ENCODE measurements at places on chromosomes 3 and 15.
A peak's percentile ranks its signal among the peaks of the same experiment; 100 is the strongest.

DNA sequence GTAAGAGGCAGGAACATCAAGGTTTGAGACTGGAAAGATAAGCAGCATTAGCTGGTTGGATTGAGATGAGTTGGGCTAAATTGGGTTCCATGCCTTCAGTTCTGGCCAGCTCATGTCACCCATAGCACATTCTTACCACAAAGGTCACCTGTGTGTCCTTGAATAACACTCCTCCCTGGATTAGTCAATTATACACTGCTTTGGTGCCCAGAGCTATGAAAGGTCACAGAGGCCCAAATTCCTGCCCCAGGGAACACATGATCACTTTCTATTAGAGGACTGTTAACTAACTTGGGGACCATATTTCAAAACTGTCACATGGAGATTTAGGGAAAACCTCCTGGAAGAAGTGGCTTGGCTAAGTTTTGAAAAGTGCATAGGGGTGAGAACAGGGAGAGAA is 40.1 kb upstream of the XCR1 start:
- DNase-seq, result no peak

DNA sequence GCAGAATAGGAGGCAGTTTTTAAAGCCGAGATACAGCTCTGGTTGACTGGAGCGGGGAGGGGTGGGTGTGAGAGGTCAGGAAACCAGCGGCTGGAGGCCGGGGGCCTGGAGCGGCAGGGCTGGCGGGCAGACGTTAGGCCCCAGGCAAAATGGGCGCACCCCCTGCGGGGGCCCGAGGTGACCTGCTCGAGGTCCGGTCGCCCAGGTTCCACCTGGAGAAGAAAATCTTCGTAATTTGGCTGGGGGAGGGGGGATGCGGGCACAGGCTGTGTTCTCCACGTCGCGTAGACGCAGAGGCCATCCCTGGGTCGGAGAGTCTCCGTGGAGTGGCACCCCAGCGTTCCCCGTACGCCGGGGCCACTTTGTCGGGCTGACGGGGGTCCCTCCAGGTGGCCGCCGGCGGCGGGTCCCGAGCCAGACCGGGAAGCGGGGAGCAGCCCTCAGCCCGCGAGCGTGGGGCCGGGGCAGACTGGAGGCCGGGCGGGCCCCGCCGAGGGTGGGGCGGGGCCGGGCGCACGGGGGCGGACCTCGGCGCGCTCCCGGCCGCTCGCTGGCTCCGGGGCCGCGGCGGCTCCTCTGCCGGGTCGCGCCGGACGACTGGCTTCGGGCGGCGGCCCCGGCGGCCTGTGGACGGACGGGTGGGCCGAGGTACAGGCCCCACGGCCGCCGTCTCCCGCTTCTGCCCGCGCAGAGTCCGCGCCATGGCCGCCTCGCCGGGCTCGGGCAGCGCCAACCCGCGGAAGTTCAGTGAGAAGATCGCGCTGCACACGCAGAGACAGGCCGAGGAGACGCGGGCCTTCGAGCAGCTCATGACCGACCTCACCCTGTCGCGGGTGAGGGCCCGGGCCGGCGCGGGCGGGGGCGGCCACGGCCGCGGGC is at the start of gene CRTC3:
TSS of gene CRTC3 (plus strand) at position 553 of the 879 bp plus-strand sequence. CDS start at position 702, 149 bp downstream.
- peak; percentile 52 for DNase-seq

- no peak for DNase-seq
Measured at GRCh38 chr15:48992545-48992944, 28.8 kb upstream of the SHC4 start.

GRCh38 chr3:128307029-128307633 is 153.8 kb downstream of the EEFSEC start:
- no peak for DNase-seq

- no peak for DNase-seq
Measured at GRCh38 chr15:63392361-63393009, 10.8 kb upstream of the CA12 start.

GRCh38 chr15:66080717-66081398 is 172.7 kb downstream of the MEGF11 start:
- DNase-seq, result no peak

DNA sequence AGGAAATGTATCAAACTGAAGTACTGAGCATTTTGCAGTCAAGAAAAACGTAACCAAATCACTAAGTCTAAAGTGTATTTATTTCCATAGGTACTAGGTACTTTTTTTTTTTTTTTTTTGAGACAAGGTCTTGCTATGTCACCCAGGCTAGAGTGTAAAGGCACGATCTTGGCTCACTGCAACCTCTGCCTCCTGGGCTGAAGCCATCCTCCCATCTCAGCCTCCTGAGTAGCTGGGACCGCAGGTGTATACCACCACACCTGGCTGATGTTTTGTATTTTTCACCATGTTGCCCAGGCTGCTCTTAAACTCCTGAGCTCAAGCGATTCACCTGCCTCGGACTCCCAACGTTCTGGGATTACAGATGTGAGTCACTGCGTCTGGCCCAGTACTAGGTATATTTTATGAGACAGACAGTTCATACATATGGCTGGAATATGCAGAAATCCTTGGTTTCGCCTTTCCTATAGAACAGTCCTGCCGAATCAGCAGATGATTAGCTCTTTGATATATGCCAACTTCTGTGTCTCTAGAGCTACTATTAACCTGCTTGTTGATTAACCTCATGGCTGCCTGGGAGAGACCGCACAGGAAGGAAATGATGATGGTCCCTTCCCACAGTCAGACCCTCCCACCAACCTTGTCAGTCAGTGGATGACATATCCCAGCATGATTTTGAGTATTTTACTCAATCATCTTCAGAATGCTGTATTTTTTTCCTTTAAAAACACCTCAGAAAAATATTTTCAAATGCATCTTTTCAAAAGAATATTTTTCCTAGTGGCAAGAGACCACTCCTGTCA is 32.3 kb downstream of the TMOD3 start:
- DNase-seq, result peak; percentile 33

GRCh38 chr15:99430881-99431401 is 134.8 kb upstream of the MEF2A start:
- DNase-seq, result no peak

- no peak for DNase-seq
Measured at GRCh38 chr3:36707623-36708409, 56.5 kb downstream of the DCLK3 start.

- DNase-seq, result no peak
Measured at GRCh38 chr15:31344823-31345605, 18.4 kb downstream of the KLF13 start.

GRCh38 chr15:48924528-48925393 is 39.0 kb downstream of the SHC4 start:
- no peak for DNase-seq

GRCh38 chr3:10748040-10748439 is 68.0 kb upstream of the SLC6A11 start:
- DNase-seq, result no peak

- DNase-seq, result no peak
Measured at GRCh38 chr3:79184251-79184650, 583.5 kb downstream of the ROBO1 start.

DNA sequence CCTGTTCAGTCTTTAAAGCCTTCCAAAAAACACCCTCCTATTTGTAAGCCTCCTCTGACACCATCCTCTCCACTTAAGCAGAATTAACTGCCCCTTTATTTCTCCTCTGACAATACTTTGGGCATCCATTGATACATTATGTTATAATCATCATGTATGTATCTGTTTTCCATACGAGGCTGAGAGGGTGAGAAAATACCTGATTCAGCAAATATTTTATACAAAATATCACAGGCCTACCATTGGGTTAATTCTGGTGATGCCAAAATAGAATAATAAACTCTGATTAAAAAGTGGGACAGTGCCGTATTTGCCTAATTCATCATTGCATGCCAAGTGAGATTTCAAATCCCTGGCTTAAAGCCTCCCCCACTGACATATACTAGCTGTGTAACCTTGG is 118.2 kb upstream of the ADAMTS9 start:
- DNase-seq, result no peak

DNA sequence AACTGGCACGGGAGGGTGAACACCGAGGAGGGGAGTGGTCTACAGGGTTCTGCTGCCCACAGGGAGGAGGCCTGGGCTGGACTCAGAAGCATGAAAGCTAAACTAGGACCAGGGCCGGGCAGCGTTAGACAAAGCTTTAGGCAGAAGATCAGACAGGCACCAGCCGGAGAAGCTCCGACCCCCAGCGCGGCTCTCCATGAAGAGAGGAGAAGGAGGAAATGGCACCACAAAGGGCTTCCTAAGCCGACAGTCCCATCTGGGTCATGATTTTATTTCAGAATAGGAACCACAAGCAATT is 61.2 kb downstream of the RUBCN start:
- DNase-seq, result no peak

DNA sequence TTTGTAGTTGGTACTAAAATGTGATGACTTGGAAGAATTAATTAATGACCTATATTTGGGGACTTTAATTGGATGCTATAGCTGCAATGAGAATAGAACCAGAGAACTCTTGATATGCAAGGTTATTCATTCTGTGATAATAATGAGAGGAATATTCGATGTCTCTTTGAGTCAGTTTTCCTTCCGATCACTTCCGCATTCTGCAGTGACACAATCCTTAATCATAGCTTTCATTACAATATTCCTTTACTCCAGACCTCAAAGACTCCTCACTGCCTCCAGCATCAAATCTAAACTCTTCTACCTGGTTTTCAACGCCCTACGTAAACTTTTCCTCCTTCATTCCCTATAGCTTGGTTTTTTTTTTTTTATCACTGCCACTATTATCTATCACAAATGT is 21.6 kb downstream of the B3GNT5 start:
- no peak for DNase-seq

DNA sequence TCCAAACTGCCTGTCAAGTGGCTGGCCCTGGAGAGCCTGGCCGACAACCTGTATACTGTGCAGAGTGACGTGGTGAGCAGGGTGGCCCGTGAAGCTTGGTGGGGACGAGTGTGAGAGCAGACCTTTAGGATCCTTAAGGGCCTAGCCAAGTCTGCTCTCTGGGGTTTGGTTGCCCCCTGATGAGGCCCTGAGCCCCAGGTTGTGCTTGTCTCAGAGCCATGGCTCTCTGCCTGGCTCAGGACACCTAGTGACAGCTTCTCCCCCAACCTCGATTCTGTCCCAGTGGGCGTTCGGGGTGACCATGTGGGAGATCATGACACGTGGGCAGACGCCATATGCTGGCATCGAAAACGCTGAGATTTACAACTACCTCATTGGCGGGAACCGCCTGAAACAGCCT is 14.4 kb downstream of the TYRO3 start:
- no peak for DNase-seq

DNA sequence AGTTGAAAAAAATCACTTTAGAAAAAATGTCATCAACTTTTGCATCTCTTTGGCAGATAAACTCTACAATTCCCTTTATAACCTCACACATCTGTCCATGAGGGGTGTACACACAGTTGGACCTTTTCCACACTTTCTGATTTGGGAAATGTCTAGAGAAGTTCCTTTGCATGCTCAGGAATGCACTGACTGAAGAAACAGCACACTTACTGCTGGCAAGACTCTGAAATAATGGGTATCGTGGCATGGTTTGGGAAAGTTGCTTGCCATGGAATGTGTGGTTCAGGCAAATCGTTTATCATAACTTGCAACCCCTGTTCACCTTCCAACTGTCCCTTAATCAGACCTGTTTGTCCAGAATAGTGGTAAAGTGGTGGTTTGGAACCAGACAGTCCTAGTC is 135.3 kb upstream of the TGFBR2 start:
- no peak for DNase-seq

GRCh38 chr3:31823184-31823583 is 157.9 kb downstream of the OSBPL10 start:
- no peak for DNase-seq

GRCh38 chr3:113714702-113715101 is 18.3 kb upstream of the USF3 start:
- no peak for DNase-seq

GRCh38 chr15:88954431-88955277 is 41.5 kb upstream of the MFGE8 start:
- no peak for DNase-seq

DNA sequence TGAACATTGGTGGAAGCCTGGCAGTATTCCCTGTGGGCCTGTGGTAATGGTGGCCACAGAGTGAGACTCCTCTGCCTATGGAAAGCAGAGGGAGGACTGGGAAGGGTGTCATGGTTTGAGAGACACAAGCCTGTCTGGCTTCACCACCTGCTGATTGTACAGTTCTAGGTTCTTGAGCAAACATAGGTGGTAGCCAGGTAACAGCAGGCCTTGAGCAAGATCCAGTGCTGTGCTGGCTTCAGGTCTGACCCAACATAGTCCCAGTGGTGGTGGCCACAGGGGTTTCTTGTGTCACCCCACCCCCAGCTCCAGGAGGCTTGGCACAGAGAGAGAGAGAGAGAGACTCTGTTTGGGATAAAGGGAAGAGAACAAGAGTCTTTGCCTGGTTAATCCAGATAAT is 22.7 kb upstream of the KPNA4 start:
- no peak for DNase-seq

DNA sequence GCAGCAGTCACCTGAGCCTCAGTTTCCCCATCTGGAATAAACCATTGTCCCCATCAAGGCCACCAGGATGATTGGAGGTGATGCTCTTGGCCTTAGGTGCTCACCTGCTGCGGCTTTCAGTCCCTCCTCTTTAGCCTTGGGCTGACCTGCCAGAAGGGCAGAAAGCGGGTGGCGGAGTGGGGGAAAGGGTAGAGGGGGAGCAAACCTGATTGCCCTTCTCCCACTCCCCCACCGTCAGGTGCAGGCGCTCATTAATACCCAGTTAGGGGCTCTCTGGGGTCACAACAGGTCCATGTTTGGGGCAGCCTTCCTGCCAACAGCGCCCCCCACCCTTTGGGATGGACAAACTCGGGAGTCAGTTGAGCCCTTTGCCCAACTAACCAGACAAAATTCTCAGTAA is 50.5 kb downstream of the GRIP2 start:
- DNase-seq, result no peak

- DNase-seq, result no peak
Measured at GRCh38 chr3:177307391-177307790, 110.1 kb upstream of the TBL1XR1 start.

GRCh38 chr3:157285141-157285540 is 125.2 kb upstream of the CCNL1 start:
- no peak for DNase-seq

GRCh38 chr3:34260271-34261000 is 462.0 kb downstream of the PDCD6IP start:
- no peak for DNase-seq

GRCh38 chr3:173630849-173631248 is 233.3 kb downstream of the NLGN1 start:
- no peak for DNase-seq

- DNase-seq, result no peak
Measured at GRCh38 chr3:13064159-13064868, 8.9 kb downstream of the IQSEC1 start.

DNA sequence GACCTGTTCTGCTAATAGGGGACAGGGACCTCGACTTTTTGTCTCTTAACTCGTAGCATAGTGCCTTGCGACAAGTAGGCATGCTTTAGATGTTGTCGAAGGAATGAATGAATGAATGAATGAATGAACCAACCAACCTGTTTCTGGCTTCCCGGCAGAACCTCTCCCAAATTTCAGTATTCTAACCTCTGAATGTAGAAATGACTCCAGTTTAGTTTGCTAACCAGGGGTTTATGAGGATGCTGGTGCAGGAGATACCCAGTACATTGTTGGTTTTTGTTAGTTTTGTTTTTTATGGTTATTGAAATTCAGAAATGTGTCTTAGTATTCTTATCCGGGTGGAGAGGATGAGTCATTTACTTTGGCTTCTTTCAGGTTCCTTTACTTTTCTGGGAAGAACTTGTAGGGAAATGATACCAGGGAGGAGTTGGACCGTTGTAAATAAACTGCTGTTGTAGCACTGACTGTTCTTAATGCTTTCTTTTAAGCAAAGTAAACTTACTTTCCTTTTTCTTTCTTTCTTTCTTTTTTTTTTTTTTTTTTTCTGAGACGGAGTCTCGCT is 29.6 kb upstream of the EHHADH start:
- DNase-seq, result no peak

- DNase-seq, result no peak
Measured at GRCh38 chr3:125628212-125628611, 32.9 kb upstream of the OSBPL11 start.

- DNase-seq, result no peak
Measured at GRCh38 chr3:175983379-175983778, 1124.2 kb downstream of the NAALADL2 start.

Measured in stimulated activated CD8-positive, alpha-beta memory T cell treated with anti-CD3 and anti-CD28 coated beads, Interleukin-12 subunit alpha, Interleukin-12 subunit beta, amount 100 ng/mL, for 4 hours (primary cell).